ENCODE measurements at places on chromosomes 1 and 21. TPM values are rescaled to one million over a fixed set of nuclear protein-coding genes. Genes with fewer than 3 reads are reported as not detected.

GRCh38 chr1:5661196-5662085 is 330.8 kb downstream of the NPHP4 start:
- H3K4me1 ChIP-seq: no peaks in the 10 kb centered on the region
- H3K4me3 ChIP-seq: no peak overlapping the region
- H3K36me3 ChIP-seq: peaks cover 5% of the 10 kb centered on the region
- peaks cover 11% of the 10 kb centered on the region for H3K27me3 ChIP-seq

HLX gene
- 0.09 TPM for total RNA-seq

UBXN10 gene
- 0.37 TPM for total RNA-seq

- H3K4me3 ChIP-seq: no peak overlapping the region
- no peak for DNase-seq
- no peaks in the 10 kb centered on the region for H3K4me1 ChIP-seq
- no peak overlapping the region for H3K27ac ChIP-seq
Observed at GRCh38 chr1:189868021-189868420, 609.6 kb downstream of the BRINP3 start.

DNA sequence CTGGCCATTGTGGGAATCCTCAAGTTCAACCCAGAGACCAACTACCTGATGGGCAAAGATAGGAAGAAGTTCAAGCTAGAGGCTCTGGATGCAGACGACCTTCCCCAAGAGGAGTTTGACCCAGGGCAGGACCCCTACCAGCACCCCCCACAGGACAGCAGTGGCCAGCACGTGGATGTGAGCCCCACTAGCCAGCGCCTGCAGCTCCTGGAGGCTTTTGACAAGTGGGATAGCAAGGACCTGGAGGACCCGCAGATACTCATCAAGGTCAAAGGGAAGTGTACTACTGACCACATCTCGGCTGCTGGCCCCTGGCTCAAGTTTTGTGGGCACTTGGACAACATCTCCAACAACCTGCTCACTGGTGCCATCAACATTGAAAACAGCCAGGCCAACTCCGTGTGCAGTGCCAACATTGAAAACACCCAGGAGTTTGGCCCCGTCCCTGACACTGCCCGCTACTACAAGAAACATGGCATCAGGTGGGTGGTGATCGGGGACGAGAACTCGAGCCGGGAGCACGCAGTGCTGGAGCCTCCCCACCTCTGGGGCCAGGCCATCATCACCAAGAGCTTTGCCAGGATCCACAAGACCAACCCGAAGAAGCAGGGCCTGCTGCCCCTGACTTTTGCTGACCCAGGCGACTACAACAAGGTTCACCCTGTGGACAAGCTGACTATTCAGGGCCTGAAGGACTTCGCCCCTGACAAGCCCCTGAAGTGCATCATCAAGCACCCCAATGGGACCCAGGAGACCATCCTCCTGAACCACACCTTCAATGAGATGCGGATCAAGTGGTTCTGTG is 30.6 kb upstream of the GPR137B start:
- no peak for DNase-seq
- no peak overlapping the region for H3K4me3 ChIP-seq
- no peaks in the 10 kb centered on the region for H3K4me1 ChIP-seq
- H3K27ac ChIP-seq: no peak overlapping the region
